ENCODE measurements at places on chromosomes 1 and 21. TPM values are rescaled to one million over a fixed set of nuclear protein-coding genes. Genes with fewer than 3 reads are reported as not detected.
A peak's percentile ranks its signal among the peaks of the same experiment; 100 is the strongest.

DNA sequence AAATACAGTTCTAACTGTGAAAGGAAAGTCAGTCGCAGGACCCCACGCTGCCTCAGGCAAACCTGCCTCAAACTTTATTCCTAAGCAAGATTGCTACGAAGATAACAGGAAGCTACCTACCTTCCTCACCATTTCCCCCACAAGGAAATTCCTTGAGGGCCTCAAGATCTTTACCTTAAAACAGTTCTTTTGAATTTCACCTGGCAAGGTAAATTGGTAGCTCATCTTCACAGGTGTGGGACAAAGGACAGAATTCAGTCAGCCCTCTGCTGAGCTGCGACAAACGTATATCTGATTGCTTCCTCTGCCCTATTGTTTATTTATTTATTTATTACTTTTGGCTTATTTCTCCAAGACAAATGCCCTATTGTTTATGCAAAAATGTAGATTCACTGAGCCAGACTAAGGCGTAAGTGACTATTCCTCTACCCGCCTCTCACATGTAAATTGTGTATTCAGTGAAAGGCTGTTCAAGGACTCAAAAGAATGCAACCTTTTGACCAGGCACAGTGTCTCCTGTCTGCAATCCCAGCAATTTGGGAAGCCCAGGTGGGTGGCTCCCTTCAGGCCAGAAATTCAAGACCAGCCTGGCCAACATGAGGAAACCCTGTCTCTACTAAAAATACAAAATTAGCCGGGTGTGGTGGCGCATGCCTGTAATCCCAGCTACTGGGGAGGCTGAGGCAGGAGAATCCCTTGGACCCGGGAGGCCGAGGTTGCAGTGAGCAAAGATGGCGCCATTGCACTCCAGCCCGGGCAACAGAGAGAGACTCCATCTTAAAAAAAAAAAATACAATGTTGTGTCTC lies 17.3 kb upstream of the PKNOX1 start:
- H3K27me3 ChIP-seq, result no peaks in the 10 kb centered on the region
- H3K4me3 ChIP-seq, result no peak overlapping the region
- H3K4me1 ChIP-seq, result no peaks in the 10 kb centered on the region
- no peak for DNase-seq
- no peak overlapping the region for H3K27ac ChIP-seq
- H3K36me3 ChIP-seq, result no peaks in the 10 kb centered on the region

DNA sequence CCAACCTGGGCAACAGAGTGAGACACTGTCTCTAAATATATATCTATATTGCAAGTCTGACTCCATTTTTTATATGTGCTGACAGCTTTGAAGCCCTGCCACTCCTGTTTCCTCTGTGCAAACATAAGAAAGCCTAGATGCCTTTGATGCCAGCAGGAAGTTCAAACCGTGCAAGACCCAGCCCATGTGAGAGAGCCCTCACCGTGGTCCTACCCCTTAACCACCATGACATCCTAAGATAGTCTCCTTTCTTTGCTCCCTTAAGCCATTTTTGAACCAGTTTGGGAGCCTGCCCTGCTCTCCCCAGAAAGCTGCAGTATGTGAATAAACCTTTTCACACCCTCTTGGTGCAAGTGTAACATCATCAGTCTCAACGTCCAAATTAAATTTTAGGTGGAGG lies 3.7 kb upstream of the DIPK1A start:
- no peaks in the 10 kb centered on the region for H3K36me3 ChIP-seq
- no peak overlapping the region for H3K4me3 ChIP-seq
- DNase-seq, result no peak
- H3K27ac ChIP-seq, result no peak overlapping the region
- peaks cover 4% of the 10 kb centered on the region for H3K4me1 ChIP-seq

CFH gene
- 78.4 TPM for total RNA-seq

ATP5PF gene
- total RNA-seq, result 113 TPM

DNA sequence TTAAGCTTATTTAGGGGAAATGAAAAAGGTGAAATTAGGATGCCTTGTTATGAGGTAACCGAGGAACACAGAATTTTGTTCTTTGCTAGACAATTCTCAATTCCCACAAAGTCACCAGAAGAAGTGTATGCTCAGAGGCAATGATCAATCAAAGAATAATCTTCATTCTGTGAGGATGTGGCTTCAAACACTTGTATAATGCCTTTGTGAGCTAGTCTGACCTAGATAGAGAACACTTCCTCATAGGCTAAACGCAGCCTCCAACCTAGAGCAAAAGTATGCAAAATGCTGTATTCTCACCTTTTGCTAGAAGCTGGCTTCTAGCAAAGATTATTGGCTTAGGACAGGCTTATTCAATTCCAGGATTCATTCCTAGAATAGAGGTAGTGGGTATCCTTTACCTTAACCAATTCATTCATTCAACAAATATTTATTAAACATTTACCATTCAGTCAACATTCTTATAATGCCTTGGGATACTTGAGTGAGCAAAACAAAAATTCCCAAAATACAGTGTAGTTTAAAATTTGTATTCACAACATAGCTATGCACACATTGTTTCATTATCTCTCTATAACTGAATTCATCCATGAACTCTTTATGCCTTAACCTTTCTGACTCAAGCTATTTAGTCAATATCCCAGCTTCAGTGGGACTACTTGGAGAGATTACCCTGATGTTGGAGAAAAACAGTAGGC lies 530.2 kb downstream of the PTPRC start:
- DNase-seq, result no peak
- no peaks in the 10 kb centered on the region for H3K36me3 ChIP-seq
- H3K4me1 ChIP-seq, result no peaks in the 10 kb centered on the region
- H3K27ac ChIP-seq, result no peak overlapping the region
- no peak overlapping the region for H3K4me3 ChIP-seq

DNA sequence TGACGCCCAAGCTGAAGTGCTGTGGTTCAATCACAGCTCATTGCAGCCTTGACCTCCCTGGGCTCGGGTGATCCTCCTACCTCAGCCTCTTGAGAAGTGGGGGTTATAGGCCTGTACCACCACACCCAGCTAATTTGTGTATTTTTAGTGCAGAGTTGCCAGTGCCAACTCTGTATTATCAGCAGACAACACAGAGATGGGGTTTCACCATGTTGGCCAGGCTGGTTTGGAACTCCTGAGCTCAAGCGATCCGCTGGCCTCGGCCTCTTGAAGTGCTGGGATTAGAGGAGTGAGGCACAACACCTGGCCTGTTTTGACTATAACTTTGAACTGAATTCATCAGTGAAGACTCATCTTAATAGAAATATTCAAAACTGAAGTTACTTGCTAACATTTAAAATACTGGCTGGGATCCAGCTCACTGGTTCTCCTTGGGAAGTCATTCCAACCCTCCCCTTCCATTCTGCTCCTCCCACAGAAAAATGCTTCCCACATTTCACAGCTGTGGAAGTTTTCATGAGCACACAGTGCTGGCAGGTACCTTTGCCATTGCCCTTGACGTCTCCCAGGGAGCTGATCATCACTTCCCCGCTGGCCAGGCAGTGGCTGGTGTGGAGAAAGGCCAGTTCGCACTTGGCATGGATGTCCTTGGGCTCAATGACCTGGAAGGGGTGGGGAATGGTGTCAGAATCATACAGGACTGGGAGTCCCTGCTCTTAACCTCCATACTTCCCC lies 4.7 kb downstream of the SELENBP1 start:
- H3K36me3 ChIP-seq, result no peaks in the 10 kb centered on the region
- no peak for DNase-seq
- H3K4me1 ChIP-seq, result peaks cover 43% of the 10 kb centered on the region
- H3K27me3 ChIP-seq, result no peaks in the 10 kb centered on the region
- no peak overlapping the region for H3K27ac ChIP-seq
- H3K4me3 ChIP-seq, result no peak overlapping the region

DNA sequence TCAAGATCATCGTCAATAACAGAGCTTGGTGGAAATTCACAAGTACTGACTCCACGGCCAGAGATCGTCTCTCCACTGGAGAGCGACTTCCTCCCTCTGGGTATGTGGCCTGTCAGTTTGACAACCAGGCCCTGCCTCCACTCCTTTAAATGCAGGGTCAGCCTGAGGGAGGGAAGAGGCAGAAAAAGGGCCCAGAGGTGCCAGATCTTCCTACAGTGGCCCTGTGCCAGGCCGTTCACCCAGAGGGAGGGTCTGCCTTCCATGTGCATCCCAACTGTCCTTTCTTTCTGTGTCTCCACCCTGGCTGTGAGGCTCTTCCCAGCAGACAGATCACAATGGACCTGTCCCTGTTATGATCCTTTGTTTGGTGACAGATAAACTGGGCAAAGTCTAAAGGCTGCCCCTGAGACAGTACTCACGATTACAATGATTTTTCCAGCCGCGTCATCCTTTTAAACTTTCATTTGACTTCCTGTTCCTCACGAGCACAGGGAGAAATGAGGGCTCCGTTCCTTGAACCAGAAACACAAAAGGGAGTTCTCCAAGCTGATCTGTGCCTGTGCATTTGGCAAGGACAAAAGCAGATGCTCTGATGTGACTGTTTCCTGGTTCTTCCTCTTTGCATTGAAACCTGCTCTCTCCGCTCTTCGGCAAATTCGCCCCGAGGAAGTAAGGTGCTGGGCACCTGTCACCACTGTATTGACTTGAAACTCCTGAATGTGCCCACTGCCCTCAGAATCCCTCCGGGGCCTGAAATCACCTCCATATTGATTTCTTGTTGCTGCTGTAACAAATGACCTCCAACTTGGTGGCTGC lies 126.7 kb downstream of the PGBD5 start:
- no peak overlapping the region for H3K27ac ChIP-seq
- no peaks in the 10 kb centered on the region for H3K27me3 ChIP-seq
- H3K4me3 ChIP-seq, result no peak overlapping the region
- peaks cover 10% of the 10 kb centered on the region for H3K4me1 ChIP-seq
- peak; percentile 69 for DNase-seq
- H3K36me3 ChIP-seq, result no peaks in the 10 kb centered on the region

GRCh38 chr21:19993268-19993667 lies 1004.9 kb upstream of the NCAM2 start:
- no peaks in the 10 kb centered on the region for H3K4me1 ChIP-seq
- no peak overlapping the region for H3K27ac ChIP-seq
- H3K27me3 ChIP-seq, result no peaks in the 10 kb centered on the region
- DNase-seq, result no peak

PTGER3 gene
- total RNA-seq, result 2.9 TPM

DNA sequence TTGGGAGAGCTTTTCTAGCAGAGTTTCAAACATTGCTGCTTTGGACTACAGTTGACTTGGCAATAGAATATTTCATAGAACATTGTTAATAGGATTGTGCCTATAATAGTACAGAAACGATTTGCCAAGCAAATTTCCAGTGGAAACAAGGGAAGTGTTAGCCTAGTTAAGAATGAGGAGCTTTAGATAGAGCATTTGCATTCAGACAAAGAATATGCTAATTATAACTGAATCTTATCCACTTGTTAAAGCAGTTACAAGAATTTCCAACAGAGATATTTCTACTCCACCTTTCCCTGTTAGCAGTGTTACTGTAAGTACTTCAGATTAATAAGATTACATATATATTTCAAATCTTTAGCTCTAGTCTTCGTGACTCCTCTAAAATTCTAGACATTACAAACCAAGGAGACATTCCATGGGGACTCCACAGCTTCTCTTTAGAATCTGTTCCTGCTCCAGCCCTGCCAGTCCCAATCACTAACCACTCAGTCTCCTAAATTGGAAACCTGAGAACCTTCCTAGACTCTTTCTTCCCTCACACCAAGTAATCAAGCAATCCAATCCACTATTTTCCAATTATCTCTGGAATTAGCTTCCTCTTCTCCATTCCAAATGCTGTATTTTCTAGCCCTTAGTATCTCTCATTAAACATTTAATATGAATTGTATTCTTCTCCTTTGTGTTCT lies 141.8 kb upstream of the PBX1 start:
- no peaks in the 10 kb centered on the region for H3K36me3 ChIP-seq
- no peak overlapping the region for H3K4me3 ChIP-seq
- no peak overlapping the region for H3K27ac ChIP-seq
- DNase-seq, result no peak
- H3K27me3 ChIP-seq, result no peaks in the 10 kb centered on the region
- H3K4me1 ChIP-seq, result no peaks in the 10 kb centered on the region

- no peaks in the 10 kb centered on the region for H3K27me3 ChIP-seq
- H3K4me3 ChIP-seq, result no peak overlapping the region
- H3K36me3 ChIP-seq, result no peaks in the 10 kb centered on the region
Observed at GRCh38 chr1:13892198-13892597, 192.2 kb downstream of the PRDM2 start.

SERTAD4 gene
- 1.3 TPM for total RNA-seq

MYBPH gene
- not detected for total RNA-seq

DNA sequence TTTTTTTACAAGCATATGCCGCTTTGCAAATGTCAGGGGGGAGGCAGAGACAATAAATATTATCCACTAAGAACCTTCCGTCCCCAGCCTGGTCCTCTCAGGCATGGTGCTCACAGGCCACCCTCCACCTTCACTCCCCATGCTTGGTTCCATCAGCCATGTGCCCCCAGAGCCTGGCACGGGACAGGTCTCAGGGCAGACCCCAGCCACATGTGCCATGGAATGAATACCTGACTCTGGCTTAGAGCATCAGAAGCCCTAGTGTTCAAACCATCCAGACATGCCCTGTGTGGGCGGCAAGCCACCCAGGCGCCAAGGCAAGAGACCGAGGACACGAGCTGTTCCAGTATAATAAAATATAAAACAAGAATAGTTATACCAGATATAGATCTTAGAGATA lies 5.4 kb downstream of the LSS start:
- no peak overlapping the region for H3K4me3 ChIP-seq
- no peaks in the 10 kb centered on the region for H3K27me3 ChIP-seq
- no peak overlapping the region for H3K27ac ChIP-seq
- no peaks in the 10 kb centered on the region for H3K4me1 ChIP-seq
- no peaks in the 10 kb centered on the region for H3K36me3 ChIP-seq
- no peak for DNase-seq

GRCh38 chr1:232988572-232989040 lies 38.2 kb downstream of the NTPCR start:
- DNase-seq, result no peak
- H3K4me1 ChIP-seq, result no peaks in the 10 kb centered on the region
- no peaks in the 10 kb centered on the region for H3K27me3 ChIP-seq
- H3K4me3 ChIP-seq, result no peak overlapping the region
- no peak overlapping the region for H3K27ac ChIP-seq
- no peaks in the 10 kb centered on the region for H3K36me3 ChIP-seq

DNA sequence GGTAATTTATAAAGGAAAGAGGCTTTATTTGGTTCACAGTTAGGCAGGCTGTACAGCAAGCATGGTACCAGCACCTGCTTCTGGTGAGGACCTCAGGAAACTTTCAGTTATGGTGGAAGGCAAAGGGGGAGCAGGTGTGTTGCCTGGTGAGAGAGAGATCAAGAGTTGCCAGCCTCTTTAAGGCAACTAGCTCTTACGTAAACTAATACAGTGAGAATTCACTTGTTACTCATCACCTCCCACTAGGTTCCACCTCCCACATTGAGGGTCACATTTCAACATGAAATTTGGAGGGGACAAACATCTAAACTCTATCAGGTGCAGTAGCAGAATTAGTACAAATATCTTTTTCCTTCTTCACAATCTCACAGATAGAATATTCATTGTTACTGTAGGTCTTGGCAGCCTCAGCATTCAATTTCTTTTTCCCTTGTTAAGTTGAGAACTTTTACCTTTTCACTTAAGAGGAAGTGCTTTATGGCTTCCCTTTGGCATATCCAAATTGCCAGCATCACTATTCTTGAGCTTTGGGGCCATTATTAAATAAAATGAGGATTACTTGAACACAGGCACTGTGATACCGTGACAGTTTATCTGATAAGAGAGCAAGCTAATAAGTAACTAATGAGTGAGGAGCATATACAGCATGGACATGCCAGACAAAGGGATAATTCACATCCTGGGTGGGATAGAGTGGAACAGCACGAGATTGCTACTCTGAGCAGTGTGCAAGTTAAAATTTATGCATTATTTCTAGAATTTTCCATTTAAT lies 48.4 kb downstream of the MAGI3 start:
- no peaks in the 10 kb centered on the region for H3K36me3 ChIP-seq
- no peak overlapping the region for H3K27ac ChIP-seq
- DNase-seq, result no peak

B3GALT5 gene
- total RNA-seq, result 16.5 TPM

LYPD8 gene
- 53.8 TPM for total RNA-seq
